ENCODE measurements at places on chromosomes 16 and 17.

GRCh38 chr16:78284957-78285434 is 185.5 kb downstream of the WWOX start:
- DNase-seq, result no peak

GRCh38 chr17:16378636-16379282 is 2.1 kb upstream of the UBB start:
- no peak for DNase-seq

- DNase-seq, result no peak
These were observed 47.7 kb upstream of the DOC2B start for GRCh38 chr17:228951-229708.

- DNase-seq, result no peak
These were observed 188.3 kb upstream of the WSB1 start for GRCh38 chr17:27105636-27106035.

GRCh38 chr17:17998934-17999333 is 26.3 kb downstream of the DRC3 start:
- DNase-seq, result no peak

DNA sequence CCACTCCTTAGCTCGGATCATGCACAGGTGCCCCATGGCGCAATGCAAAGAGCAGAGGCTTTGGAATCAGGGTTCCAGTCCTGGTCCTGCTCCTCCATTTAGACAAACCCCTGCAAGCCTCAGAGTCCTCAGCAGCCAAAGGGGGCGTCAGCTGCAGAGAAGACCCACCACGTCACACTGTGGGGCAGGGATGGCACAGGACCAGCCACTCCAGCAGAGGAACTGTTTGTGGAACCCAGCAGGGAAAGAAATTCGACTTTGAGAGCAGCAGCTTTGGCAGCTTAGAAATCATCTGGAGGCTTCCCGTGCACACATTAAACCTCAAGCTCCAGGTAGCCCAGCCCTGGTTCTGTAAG is 25.2 kb downstream of the C17orf100 start:
- DNase-seq, result no peak
